ENCODE measurements at places on chromosomes 4 and X.

- no peak for DNase-seq
These were observed 41.7 kb downstream of the MAGEC1 start for GRCh38 chrX:141945426-141945825.

- no peak for DNase-seq
These were observed 296.3 kb downstream of the GALNTL6 start for GRCh38 chr4:172109466-172109865.

DNA sequence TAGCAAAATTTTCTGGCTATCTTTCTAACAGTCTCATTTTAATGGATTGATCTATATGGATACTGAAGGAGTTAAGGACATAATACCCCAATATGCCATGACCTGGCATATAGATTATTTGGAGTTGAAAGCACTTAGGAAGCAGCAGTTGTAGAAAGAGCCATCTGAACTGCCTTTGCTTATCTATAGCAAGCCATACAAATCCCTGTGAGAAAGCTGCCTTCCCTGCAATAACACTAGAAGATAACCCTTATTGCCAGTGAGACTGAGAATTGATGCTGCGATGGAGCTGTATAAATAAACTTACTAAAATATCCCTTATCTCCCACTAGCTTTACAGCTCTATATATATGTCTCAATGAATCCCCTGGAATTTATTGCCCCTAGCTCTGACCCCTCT is 346.3 kb downstream of the TECRL start:
- DNase-seq = no peak

- no peak for DNase-seq
These were observed 76.7 kb downstream of the CPEB2 start for GRCh38 chr4:15078682-15079642.

GRCh38 chrX:133045986-133046385 is 50.9 kb downstream of the USP26 start:
- DNase-seq = no peak

DNA sequence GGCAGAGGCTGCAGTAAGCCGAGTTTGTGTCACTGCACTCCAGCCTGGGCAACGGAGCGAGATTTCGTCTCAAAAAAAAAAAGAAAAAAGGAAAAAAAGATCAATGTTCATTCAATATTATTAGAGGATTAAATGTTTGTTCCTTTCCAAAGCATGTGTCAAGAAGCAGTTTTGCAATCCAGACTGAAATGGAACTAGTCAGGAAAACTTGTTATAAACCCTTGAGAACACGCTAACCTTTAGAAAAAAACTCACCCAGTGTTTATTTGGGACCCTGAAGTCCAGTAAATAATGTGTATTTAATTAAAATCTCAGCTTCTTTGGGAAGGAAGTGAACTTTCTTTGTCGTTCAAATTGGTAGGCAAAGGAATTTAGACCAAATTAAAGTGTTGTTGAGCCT is 16.4 kb upstream of the PRSS12 start:
- DNase-seq = no peak

DNA sequence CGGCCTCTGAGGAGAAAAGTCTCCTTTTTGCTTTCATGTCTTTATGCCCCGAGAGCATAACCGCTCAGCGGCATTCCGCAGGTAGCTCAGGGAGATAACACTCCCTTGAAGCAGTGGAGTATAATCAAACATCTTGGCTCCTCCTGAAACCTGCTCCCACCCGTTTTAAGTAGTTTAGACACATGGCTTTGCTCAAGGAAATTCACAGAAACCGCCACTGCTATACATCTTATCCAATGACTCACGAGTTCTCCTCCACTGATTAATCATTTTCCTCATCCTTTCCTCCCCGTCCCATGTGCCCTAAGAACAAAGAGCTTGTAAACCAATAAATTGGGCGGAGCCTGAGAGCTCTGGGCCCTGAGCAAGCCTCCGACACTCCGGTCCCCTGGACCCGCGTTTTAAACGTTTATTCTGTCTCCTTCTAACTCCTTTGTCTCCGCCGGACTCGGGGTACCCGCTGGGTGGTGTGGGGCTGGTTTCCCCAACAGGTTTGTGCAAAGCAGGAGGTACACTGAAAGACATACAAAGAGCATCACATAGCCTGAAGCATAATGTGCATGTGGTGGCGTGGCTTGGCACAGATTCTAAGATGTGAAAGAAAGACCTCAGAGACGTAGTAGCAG is 401.2 kb downstream of the TLL1 start:
- DNase-seq = no peak
